ENCODE measurements at places on chromosomes 4 and X.

DNA sequence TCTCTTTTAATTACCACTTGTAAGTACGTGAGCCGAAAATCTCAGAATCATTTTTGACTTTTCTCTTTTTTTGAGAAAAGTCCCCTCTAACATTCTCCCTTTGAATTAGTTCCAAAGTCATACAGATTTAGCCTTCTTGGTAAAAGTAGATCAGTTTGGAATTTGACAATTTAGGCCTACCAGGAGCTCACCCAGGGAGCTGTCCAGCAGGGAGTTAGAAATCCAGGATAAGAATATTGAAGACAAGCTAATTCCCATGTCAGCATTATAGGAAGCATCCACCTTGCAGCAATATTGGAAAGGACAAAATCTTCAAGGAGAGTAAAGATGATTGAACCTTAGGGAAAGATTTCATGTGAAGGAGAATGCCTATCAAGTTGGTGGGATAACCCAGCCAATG is 352.2 kb upstream of the CPEB2 start:
- no peak for DNase-seq
- no peak overlapping the region for H3K27ac ChIP-seq
- H3K4me1 ChIP-seq = no peaks in the 10 kb centered on the region
- H3K36me3 ChIP-seq = no peaks in the 10 kb centered on the region
- H3K27me3 ChIP-seq = no peaks in the 10 kb centered on the region

DNA sequence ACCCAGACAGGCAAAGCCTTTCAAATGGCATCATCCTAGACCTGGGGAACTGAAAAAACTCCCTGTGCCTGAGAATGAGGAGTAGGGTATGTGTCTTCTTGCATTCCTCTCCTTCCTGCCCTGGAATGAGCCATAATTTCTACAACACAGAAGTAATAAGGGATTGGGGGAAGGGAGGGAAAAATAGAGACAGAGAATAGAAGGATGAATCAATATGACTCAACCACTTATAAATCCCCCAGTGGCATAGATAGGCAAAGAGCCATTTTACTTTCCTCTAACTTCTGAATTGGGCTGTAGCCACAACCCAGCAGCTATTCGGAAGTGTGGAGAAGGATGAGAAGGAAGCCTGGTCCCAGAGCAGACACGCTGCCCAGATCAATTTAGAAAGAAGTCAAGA is 99.9 kb downstream of the NHS start:
- no peak overlapping the region for H3K27ac ChIP-seq
- H3K36me3 ChIP-seq = peaks cover 18% of the 10 kb centered on the region
- DNase-seq = no peak

DNA sequence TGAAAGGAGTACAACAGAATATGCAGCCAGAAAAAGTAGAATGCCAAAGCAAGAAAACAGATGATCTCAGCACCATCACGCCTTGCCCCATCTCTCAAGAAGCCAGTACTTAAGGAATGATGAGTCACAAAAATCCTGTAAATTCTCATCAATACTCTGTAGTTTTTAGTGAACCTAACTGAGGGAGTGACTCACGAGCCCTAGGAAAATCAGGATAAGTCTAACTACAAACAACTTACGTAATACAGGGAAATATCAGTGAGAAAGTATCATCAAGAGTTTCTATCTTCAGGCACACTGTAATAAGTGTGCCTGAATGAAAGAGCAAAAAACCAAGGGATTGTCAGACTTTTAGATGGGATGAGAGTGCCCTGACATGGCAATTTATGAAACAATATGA is 644.4 kb downstream of the STPG2 start:
- no peaks in the 10 kb centered on the region for H3K27me3 ChIP-seq
- no peak overlapping the region for H3K4me3 ChIP-seq
- no peaks in the 10 kb centered on the region for H3K36me3 ChIP-seq
- no peak overlapping the region for H3K27ac ChIP-seq
- DNase-seq = no peak

DNA sequence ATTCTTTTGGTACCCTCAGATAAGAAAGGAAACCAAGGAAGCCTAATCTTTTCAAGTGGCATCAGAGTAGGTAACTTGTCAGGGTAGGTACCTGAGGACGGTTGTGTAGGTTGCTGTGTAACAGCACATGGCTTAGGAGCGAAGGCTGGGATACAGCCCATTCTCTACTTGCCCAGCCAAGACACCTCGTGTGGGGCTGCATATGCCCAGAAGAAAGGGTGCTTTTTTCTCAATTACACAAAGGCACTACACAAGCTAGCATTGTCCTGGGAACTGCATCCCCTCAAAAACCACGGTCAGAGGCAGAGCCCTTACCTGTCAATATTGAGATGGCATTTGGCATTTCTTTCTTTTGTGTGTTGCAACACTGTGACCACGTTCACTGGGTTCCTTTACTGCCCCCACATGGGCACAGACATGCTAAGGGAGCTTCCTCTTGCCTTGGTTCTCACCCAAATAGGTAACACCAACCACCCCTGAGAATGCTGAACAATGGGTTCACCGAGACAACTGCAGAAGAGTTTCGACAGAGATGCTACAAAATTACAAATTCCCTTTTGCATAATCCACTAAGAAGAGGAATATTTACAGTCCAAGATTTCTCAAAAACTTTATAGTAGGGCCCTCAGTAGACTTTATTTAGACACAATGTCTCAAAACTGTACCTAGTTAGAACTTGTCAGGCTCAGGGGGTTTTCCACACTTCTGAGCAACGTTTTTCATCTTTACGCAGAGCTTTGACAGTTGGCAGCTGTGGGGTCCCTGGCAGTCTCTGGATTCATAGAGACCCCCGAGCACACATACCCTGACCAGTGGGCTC is 35.8 kb upstream of the TNIP3 start:
- no peak overlapping the region for H3K4me3 ChIP-seq
- H3K36me3 ChIP-seq = no peaks in the 10 kb centered on the region
- no peak for DNase-seq
- H3K27me3 ChIP-seq = no peaks in the 10 kb centered on the region

GRCh38 chr4:119238068-119238722 is 25.7 kb downstream of the USP53 start:
- H3K27me3 ChIP-seq = no peaks in the 10 kb centered on the region
- H3K36me3 ChIP-seq = peaks cover 3% of the 10 kb centered on the region
- peaks cover 4% of the 10 kb centered on the region for H3K4me1 ChIP-seq

DNA sequence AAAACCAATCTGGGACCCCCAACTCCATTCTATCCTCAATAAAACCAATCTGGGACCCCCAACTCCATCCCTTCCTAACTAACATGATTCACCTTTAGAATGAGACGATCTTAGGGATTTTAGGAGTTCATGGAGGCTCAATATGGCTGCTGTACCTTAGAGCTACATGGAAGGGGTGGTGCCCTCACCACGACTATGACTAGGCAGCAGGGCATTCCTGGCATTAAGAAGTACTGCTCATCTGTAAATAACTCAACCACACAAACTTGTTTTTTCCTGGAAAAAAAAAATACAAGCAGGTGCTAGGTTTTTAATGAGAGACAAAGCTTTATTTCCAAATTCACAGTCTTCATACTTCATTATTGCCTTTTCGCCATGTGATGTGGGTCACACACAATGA is 346.5 kb upstream of the FAT1 start:
- DNase-seq = no peak

- peaks cover 3% of the 10 kb centered on the region for H3K36me3 ChIP-seq
- no peak overlapping the region for H3K27ac ChIP-seq
- H3K4me1 ChIP-seq = peaks cover 16% of the 10 kb centered on the region
- no peak for DNase-seq
- no peak overlapping the region for H3K4me3 ChIP-seq
Measured at GRCh38 chr4:56139241-56139827, 190.6 kb downstream of the CEP135 start.

DNA sequence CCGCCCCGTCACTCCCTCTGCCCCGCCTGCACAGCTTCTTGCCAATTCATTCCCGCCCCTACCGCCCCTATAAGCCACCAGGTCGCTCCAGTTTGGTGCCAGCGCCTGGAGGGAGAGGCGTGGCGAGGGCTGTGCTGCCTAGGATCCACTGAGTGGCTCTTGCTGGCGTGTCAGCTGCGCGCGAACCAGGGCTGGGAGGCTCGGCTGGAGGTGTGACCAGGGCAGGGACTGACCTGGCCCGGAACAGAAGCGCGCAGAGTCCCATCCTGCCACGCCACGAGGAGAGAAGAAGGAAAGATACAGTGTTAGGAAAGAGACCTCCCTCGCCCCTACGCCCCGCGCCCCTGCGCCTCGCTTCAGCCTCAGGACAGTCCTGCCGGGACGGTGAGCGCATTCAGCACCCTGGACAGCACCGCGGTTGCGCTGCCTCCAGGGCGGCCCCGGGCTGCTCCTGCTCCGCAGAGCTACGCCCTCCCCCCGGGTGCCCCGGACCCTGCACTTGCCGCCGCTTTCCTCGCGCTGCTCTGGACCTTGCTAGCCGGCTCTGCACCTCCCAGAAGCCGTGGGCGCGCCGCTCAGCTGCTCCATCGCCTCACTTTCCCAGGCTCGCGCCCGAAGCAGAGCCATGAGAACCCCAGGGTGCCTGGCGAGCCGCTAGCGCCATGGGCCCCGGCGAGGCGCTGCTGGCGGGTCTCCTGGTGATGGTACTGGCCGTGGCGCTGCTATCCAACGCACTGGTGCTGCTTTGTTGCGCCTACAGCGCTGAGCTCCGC is at the start of gene GPR78:
Gene GPR78 (plus strand): TSS at position 72 of the 773 bp plus-strand sequence. CDS start 591 bp downstream, at position 663.
- DNase-seq = peak; percentile 94
- no peaks in the 10 kb centered on the region for H3K4me1 ChIP-seq
- H3K4me3 ChIP-seq = no peak within 1 kb of the TSS

- H3K27ac ChIP-seq = peak overlapping the region; percentile 89
- no peak overlapping the region for H3K4me3 ChIP-seq
- H3K27me3 ChIP-seq = no peaks in the 10 kb centered on the region
- peaks cover 2% of the 10 kb centered on the region for H3K36me3 ChIP-seq
- no peak for DNase-seq
Measured at GRCh38 chr4:76611616-76612207, 176.7 kb downstream of the SHROOM3 start.

- peak overlapping the region; percentile 19 for H3K4me3 ChIP-seq
- H3K27ac ChIP-seq = peak overlapping the region; percentile 19
- peaks cover 27% of the 10 kb centered on the region for H3K4me1 ChIP-seq
Measured at GRCh38 chr4:185773419-185773818, 38.6 kb downstream of the SORBS2 start.

DNA sequence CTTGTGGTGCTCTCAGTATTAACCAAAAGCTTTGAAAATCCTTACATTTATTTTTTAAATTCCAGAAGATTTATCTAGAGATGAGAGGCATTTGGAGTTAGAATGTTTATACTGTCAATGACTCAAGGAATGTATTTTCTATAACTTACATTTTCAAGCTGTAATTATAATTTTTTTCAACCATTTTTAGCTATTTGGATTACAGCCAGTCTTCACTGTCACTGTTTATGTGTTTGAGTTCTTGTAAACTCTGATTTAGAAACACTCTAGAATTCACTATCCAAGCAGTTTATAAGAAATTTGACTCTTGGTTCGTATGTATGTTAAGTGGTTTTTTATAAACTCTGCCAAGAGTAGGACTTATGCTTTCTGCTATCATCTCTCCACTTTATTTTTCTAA is 36.7 kb upstream of the GUCY1A1 start:
- no peaks in the 10 kb centered on the region for H3K27me3 ChIP-seq
- no peak for DNase-seq
- H3K4me3 ChIP-seq = no peak overlapping the region
- no peaks in the 10 kb centered on the region for H3K36me3 ChIP-seq
- no peak overlapping the region for H3K27ac ChIP-seq
- H3K4me1 ChIP-seq = no peaks in the 10 kb centered on the region

DNA sequence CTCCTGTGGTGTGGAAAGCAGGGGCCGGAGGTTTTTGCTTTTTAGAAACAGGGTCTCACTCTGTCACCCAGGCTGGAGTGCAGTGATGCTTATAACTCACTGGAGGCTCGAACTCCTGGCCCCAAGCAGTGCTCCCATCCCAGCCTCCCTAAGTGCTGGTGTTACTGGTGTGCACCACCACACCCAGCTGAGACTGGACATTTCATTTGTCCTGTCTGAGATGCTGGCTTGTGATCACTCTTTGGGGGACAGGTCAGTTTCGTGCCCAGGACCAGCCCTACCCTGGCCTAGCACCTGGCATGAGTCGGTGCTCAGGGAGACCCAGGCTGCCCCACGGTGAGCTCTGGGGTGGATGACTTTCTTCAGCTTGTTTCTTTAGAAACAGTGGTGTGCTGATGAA is 11.3 kb downstream of the PSAPL1 start:
- H3K36me3 ChIP-seq = no peaks in the 10 kb centered on the region
- peaks cover 5% of the 10 kb centered on the region for H3K4me1 ChIP-seq
- no peak overlapping the region for H3K4me3 ChIP-seq
- H3K27me3 ChIP-seq = peaks cover 3% of the 10 kb centered on the region
- no peak for DNase-seq

GRCh38 chr4:37467223-37467622 is 219.0 kb downstream of the RELL1 start:
- no peaks in the 10 kb centered on the region for H3K27me3 ChIP-seq
- no peak overlapping the region for H3K4me3 ChIP-seq
- no peak overlapping the region for H3K27ac ChIP-seq
- DNase-seq = no peak
- no peaks in the 10 kb centered on the region for H3K36me3 ChIP-seq

DNA sequence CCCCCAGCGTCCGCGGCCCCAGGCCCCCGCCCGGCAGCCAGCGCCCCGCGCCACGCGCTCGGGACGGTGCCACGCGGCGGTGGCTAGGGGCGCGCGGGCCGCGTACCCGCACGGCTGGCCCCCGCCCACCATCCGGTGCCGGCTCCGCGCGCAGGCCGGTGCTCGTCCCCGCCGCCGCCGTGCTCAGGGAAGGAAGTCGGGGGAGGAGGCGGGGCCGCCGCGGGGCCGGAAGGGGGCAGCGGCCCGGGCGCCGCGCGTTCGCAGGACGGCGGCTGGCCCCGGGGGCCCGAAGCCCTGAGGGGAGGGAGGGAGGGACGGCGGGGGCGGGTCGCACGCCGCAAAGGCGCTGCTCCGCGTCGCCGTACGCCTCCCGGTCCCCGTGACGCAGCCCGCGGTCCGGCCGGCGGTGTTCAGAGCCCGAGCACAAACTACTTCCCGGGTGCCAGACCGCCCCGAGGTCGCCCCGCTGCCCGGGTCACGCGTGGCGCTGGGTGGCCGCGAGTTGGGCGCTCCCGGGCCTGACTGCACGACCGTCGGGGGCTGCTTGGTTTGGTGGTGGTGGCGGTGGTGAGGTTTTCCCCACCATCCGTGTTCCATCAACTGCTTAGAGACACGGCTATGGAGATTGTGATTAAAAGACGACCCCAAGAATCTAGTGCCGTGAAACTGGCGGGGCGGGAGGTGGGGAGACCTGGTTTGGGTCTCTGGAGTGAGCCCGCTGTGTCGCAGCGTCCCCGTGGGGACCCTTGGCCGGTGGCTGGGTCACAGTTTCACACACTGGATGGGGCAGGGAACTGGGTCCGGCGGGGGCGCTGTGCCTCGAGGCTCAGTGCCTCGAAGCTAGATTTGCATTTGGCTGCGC is at the start of gene DCTD:
Gene DCTD (minus strand): TSS at position 205 of the 862 bp plus-strand sequence. CDS start 1,818 bp downstream, outside the sequence.
- H3K4me1 ChIP-seq = peaks cover 20% of the 10 kb centered on the region
- H3K4me3 ChIP-seq = peak within 1 kb of the TSS; percentile 88
- H3K36me3 ChIP-seq = peaks cover 5% of the 10 kb centered on the region
- H3K27ac ChIP-seq = peak within 1 kb of the TSS; percentile 97
- H3K27me3 ChIP-seq = peaks cover 1% of the 10 kb centered on the region

GRCh38 chr4:137067735-137068134 is 464.6 kb downstream of the PCDH18 start:
- H3K36me3 ChIP-seq = no peaks in the 10 kb centered on the region
- no peaks in the 10 kb centered on the region for H3K4me1 ChIP-seq
- DNase-seq = no peak
- H3K27me3 ChIP-seq = no peaks in the 10 kb centered on the region

Measured in progenitor cell of endocrine pancreas (in vitro differentiated cells).